Keratinocyte (primary cell): ENCODE measurements at places on chromosomes 3 and 15.

DNA sequence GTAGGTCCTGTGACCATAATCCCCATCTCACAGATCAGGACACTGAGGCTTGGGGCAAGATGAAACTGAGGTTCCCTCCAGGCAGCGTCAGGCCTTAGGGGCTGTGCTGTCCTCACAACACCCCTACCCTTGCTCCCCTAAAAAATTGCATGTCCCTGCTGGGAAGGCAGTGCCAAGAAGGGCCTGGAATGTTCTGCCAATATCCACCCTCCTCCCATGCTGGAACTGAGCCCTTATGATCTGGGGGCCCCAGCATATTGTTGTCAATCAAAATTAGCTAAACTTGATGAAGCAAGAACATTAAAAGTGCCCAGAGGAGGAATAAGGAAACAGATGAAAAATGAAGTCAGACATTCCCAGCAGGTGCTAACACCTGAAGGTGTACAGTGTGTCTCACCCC is 13.4 kb upstream of the RTP3 start:
- DNase-seq: no peak

- no peak for DNase-seq
Observed at GRCh38 chr3:50609071-50609762, 2.4 kb downstream of the CISH start.

DNA sequence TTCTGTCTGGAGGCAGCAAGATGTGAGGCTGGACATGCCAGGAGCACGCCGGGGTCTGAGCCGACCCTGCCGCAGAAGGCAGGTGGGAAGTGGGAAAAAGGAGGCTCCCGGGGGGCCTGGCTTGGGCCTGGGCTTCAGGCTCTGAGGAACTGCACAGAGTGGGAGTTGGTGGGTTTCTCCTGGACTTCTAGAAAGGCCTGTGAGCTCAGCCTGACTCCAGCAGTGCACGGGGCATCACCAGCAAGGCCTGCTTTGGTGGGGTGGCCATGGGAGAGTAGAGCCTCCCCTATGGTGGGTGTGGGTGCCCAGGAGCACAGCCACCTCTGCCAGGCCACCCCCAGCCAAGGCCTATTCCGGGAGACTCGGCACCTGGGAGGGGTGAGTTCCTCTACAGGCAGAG is 18.1 kb upstream of the SLC41A3 start:
- no peak for DNase-seq

DNA sequence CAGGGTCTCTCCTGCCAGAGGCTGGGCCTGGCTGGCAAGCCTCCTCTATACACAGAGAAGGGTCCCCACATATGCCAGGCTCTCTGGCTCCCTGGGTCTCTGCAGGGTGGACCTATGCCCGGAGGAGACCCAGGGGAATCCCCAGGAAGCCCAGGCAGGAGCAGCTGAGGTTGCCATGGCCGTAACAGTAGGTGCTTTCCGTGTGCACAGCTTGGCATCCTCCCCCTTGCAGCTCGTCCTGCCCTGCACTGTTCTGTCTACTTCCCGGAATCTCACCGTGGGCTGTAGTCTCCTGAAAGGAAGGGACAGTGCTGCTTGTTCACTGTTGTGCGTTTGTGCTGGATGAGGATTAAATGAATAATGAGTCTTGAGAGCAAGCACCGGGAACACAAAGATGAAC is 47.8 kb downstream of the DAPK2 start:
- no peak for DNase-seq

- no peak for DNase-seq
Observed at GRCh38 chr3:56795097-56795828, 6.5 kb downstream of the ARHGEF3 start.

DNA sequence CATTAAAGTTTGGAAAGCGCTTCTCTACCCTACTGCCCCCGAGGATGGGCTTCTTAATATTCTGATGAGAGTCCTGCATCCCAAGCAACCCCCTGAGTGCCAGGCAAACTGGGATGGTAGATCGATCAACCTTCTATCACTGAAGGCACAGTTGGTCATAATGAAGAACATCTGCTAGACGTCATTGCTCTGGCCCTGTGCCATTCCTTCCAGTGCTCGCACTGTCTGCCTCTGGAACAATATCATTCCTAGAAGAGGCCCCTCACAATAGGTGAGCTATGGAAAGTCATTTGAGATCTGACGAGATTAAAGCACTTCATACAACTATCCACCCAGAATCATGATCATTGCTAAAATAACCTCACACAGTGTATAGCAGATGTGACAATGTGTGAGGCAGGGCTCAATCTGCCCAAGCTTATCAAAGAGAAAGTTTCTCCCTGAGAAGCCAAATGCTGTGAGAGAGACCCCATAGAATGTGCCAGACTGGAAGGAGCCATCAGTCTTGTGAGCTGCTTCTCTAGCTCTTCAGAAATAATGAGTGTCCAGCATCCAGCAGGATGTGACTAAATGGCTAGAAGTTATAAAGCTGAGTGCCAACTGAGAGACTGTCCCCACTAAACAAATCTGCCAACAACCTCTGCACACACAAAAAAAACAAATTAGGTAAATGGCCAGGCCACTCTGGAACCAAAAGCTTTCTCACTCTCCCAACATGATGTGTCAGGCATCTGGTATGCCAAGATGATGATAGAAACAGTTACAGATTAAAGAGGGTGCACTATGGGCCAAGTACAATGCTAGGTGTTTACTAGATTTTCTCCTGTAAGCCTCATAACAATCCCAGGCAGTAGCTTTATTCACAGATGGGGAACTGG is 165.5 kb downstream of the NECTIN3 start:
- no peak for DNase-seq

GRCh38 chr3:29263476-29263875 is 17.4 kb upstream of the RBMS3 start:
- DNase-seq: no peak

DNA sequence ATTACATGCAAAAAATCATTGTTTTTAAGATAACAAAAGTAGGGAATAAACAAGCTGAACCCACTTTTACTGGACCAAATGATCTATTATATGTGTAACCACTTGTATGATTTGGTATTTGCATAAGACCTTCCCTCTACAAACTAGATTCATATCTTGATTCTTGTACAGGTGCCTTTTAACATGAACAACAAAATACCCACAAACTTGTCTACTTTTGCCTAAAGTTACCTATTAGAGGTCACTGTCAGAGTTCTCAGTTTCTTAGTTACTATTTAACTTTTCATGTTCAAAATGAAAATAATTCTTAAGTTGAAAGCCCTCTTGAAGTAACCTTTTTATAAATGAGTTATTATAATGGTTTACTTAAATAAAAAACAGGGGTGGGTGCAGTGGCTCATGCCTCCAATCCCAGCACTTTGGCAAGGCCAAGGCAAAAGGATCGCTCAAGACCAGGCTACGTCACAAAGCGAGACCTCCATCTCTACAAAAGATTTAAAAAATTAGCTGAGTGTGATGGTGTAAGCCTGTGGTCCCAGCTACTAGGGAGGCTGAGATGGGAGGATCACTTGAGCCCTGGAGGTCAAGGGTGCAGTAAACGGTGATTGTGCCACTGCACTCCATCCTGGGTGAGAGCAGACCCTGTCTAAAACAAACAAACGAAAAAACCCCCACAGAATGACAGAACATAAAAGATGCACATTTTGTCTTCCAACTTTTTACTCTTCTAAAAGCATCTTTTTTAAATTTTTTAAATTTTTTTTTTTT is 16.0 kb downstream of the ACTR8 start:
- no peak for DNase-seq

DNA sequence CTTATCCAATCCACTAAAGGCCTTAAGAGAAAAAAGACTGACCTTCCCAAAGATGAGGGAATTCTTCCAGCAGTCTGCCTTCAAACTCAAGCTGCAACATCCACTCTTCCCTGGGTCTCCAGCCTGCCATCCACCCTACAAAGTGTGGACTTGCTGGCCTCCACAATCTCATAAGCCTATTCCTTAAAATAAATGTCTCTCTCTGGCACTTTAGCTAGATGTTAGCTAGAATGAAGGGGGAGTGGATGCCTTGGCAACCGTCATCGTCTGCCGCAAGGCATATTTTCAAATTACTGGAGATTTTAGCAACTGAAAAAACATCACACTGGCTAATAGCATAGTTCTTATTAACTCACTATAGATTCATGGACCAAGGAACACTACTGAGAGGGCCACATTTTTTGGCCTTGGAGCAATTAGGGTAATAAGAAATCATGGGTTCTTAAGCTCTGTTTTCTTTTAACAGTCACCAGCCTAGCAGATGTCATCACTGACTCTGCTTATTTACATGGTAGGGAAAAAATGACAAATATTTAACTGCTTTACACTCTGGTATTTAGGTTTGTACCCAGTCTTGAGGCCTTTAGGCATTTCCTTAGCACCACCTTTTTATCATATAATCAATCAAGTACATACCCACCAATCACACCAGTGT is 245.3 kb downstream of the MYRIP start:
- no peak for DNase-seq
